ENCODE measurements at places on chromosomes 2 and 18.

GRCh38 chr2:184498936-184499335 is 99.4 kb upstream of the ZNF804A start:
- no peak for DNase-seq

DNA sequence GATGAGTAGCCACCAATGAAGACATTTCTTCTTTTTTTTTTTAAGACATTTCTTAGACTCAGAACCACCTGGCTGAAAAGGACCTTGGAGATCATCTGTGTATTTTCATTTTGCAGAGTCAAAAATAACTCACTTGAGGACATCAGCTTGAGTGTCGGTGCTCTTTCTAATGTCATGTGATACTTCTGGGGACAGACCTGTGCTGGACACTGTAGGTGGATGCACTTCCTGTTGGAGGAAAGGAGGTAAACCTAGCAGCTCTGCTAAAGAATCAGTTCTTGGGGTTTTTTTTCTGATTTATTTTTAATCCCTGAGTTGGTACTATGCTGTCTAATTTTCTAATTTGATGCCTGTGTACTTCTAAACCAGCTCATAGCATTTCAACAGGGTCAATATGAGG is 283.9 kb upstream of the CRIM1 start:
- DNase-seq: no peak

DNA sequence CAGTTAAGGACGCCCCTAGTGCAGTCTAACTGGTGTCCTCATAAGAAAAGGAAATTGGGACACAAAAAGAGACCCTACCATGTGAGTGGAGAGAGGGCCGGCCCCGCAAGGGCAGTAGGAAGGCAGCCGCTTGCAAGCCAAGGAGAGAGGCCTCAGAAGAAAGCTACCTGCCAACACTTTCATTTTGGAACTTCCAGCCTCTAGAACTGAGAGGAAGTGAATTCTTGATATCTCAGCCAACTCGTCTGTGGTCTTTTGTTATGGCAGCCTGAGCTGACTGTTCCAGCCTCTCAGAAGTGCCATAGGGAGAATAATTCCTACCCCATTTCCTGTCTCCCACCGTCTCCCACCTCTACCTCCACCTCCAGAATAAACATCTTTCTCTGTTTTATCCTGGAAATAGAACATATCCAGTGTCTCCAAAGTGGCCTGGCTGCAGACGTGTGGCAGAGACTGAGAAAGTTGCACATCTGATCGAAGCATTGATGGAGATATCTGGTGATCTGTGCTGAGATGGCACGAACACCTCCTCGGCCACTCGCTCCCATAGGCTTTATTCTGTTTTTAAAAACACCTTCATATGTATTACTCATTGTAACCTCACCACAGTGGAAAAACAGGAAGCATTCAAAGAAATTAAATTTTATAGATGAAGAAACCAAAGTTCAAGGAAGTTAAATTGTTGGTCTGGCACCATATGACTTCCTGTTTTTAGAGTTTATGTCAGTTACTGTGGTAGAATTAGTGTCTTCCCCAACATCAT is 39.5 kb upstream of the MARCO start:
- no peak for DNase-seq

- DNase-seq: peak; percentile 45
Measured at GRCh38 chr2:134039912-134040581, 213.8 kb upstream of the MGAT5 start.

- DNase-seq: no peak
Measured at GRCh38 chr2:17232776-17233556, 285.3 kb downstream of the RAD51AP2 start.

- DNase-seq: no peak
Measured at GRCh38 chr2:113818382-113818951, 62.0 kb upstream of the SLC35F5 start.
